ENCODE measurements at places on chromosomes 12 and 14.

DNA sequence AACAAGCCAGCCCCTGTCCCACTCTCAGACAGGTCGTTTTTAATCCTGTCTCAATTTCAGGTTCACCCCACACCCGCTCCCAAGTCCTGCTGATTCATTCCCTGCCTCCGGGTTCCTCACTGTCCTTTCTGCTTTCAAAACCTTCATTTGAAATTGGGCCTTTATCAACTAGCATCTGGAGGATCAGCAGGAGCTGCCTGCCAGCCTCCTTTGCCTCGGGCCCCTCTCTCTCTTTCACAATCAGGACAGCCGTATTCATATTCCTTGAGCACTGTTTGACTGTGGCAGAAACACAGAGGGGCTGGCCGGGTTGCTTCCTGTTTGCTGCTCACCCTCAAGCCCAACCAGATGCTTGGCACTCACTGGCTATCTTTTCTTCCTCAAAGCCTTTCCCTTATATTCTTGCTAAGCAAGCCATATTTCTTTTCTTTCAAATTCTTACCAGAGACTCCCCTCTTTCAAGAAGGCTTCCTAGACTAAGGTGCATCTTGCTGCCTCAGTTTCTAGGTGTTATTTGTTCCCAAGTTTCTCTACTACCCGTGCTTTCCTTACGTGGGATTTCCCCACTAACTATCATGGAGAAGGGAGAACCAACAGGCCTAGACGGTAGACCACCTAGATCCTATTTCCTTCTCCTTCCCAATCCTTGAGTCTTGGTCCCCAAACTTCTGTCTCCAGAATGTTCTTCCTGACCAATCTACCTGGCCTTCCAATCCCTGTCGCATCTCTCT is 3.0 kb downstream of the GALNT6 start:
- DNase-seq: no peak

DNA sequence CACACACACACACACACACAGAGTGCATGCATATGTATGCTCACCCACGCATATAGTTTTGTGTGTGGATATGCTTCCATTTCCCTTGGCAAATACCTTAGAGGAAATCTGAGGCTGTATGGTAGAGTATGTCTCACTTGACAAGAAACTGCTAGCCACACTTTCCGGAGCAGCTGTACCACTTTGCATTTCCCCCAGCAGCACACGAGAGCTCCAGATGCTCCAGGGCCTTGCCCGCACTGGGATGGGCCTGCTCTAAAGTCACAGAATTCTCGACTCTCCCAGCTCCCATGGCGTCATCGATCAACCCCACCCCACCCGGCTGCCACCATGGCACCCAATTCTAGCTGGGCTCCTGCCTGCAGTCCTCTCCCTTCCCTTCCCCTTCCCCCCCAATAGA is 21.9 kb downstream of the CLMN start:
- DNase-seq: no peak

DNA sequence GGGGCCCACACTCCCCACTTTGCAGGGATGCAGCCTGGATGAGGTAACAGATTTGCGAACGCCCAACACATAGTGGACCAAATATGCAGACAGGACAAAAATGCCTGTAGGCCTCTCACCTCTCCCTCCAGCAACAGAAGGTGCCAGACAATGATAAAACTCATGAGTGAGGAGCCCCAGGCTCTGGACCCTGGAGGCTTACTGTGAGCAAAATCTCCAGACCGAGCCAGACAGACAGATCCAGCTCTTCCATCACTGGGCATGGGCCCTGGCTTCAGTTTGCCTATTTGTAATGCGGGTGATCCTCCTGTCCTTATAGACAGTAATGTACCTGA is 42.3 kb downstream of the IRF2BPL start:
- DNase-seq: no peak

DNA sequence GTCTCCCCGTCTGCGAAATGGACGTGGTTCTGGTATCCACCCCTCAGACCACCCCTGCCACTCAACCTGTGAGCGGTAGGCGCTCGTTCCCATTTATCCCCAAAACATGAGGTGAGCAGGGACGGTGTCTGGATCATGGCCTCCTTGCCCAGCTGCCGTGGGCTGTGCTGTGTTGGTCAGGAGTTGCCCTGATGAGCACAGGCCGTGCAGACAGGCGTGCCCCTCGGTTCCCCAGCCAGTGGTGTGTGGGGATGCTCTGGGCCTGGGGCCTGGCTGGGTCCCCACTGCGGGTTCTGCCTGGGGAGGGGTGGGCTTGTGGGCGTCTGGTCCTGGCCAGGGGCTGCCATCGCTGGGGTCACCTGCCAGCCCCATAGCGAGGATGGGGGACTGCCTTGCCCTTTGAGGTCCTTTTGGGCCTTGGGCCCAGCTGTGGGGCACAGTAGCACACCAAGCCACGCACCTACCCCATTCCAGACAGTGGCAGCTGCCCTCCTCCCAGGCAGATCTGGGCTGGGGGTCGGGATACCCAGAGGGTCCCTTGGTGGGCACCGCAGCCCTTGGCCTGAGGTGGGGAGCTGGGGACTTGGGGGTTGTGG is 11.3 kb upstream of the PUS1 start:
- no peak for DNase-seq

- no peak for DNase-seq
Observed at GRCh38 chr12:93243689-93244513, 133.8 kb upstream of the NUDT4 start.

GRCh38 chr14:62181591-62181990 is 419.4 kb downstream of the SNAPC1 start:
- DNase-seq: no peak

GRCh38 chr12:100986595-100987547 is 192.3 kb downstream of the ANO4 start:
- DNase-seq: no peak

- DNase-seq: no peak
Observed at GRCh38 chr12:13205809-13206559, 9.5 kb downstream of the EMP1 start.

- DNase-seq: no peak
Observed at GRCh38 chr14:38592764-38593442, 337.0 kb upstream of the CLEC14A start.

- no peak for DNase-seq
Observed at GRCh38 chr14:104968153-104968527, 10.0 kb downstream of the AHNAK2 start.

DNA sequence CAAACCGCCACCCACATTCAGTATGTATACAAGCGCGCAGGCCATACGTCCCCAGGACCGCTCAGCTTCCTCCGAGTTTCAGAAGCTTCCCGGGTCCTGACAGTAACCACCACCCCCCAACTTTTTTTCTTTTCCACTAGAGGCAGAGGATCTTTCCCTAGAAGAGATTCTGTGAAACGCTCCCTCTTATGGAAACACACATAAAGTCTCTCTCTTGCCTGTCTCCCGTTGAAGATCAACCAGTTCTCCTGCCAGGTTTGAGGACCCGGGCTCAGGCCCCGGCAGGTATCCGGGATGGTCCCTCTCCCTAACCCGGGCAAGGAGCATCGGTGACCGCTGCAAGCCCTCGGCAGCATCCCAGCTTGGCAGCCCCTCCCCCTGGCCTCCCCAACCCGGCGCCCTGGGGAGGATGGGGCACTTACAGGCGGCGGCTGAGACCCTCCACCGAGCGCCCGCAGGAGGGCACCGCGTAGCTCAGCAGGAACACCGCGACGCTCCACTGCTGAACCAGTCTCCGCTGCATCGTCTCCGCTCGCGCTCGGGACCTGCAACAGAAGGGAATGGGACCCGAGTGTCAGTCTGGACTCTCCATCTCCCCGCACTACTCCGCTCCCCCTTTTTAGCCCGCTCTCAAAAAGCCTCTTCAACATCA is 3.4 kb downstream of the PTHLH start:
- DNase-seq: no peak

DNA sequence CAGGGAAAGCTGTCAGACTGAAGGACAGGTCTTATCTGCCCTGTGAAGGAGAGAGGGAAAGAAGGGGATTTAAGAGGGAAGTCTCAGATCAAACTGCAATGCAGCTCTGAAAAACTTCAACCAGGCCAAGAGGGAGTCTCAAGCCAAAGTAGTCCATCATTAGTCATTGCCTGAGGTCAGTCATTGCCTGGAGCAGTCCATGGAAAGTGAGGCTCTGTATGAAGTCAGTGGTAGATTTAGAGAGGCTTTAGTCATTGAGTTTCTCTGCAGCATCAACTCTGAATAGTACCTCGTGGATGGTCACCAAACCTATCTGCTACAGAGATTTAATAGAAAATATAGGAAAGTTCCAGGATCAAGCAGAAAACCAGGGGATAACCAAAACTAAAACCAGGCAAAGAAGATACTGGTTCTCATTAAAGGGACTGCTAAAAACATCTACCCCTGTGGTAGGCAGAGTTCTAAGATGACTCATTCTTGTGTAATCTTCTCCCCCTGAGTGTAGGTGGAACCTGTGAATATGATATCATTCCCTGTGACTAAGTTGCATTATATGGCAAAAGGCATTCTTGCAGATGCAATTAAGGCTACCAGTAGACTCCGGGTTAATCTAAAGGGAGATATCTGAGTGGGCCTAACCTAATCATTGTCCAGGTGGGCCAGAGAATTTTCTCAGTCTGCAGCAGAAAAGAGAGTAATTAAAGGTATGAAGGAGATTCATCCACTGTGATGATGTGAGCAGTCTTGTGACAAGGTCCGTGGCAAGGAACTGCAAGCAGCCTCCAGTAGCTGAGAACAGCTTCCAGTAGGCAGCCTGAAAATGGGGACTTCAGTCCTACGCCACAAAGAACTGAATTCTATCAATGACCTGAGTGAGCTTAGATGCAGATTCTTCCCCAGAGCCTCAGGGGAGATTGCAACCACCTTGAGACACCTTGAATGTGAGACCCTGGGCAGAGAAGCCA is 123.1 kb downstream of the GALC start:
- DNase-seq: no peak

DNA sequence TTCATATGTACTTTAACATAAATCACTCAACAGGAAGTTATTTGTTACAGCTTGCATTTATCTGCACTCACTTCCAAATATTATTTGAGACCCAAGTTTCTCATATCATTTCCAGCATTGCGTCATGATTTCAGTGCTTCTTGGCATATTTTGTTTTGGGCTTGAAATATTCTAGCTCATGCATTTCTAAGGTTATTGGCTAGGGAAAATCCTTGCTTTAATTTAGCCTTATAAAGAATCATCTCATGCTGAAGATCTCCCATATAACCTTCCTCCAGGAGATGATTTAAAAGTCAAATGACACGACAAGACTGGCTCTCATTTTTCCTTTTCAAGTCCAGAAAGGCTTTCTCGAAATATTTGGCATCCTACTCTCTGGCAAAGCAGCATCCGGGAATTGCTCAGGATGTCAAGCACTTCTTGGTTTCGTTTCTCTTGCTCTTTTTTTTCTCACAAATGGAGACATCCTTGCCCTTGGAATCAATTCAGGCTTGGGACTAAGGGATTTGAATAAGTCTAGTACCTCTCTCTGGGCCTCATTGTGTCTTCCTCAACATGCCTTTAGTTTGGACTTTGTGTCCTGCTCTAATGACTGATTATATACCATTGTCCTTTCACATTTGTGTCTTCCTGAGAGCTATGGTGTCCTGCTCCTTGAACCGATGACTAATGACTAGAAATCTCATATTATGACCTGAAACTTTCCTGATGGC is 295.0 kb downstream of the RMST start:
- no peak for DNase-seq

- DNase-seq: no peak
Observed at GRCh38 chr12:124021007-124021406, 48.0 kb downstream of the ZNF664 start.

DNA sequence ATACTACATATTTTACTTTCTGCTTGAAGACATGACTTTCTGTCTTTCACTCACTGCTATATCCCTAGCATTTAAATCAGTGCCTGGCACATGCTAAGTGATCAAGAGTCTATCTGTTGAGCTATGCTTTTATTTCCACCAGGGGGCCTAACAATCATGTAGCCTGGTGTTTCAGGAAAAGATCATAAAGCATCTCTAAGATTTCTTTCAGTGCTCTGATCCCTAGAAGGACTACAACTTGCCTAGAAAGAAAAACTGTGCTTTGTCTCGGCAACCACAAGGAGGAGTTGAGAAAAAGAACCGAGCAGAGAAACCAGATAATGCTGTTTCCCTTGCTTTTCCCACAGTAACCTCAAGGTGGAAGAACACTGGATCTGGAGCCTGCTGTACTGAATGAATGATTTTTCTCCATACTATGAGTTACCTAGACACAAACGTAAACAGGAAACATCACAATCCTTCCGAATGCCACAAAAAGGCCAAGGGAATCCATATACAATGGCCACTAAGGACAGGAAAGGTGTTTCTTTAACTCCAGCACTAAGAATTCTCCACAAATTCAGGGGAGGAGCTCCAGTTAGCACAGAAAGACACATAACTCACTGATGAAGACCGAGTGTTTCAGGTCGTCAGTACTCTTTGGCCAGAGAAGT is 1.2 kb downstream of the CRY1 start:
- peak; percentile 56 for DNase-seq

GRCh38 chr14:61179061-61179690 is 102.0 kb downstream of the TMEM30B start:
- no peak for DNase-seq

DNA sequence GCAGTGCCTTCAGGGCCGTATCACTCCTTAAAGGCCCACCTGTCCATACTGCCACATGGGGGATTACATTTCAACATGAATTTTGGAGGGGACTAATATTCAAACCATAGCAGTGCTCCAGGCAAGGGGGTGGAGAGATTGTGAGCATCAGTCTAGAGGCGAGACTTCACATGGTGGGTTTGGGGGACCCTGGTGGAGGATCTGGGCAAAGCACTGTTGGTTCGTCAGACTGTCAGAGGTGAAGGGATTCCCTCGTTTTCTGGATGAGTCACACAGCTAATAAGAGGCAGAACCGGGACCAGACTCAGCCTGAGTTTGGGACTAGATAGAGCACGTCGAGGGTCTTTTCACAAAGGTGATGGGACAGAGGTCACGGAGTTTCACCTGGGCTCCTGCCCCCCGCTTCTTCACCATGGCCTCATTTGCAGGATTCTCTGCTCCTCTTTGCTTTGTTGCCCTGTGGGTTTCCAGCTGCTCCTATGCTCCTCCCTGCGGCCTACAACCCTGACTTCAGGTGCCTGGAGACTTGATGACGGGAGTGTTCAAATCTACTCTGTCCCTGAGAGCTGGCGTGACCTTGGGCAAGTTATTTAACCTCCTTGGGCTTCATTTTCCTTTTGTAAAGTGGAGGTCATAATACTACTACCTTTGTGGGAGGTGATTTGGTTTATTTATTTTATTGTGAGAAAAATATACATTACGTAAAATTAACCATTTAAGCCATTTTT is 41.5 kb downstream of the TEAD4 start:
- no peak for DNase-seq

GRCh38 chr14:55814873-55815272 is 234.9 kb downstream of the KTN1 start:
- DNase-seq: no peak

GRCh38 chr14:70807898-70808415 is 1.4 kb downstream of the MAP3K9 start:
- no peak for DNase-seq

GRCh38 chr14:102824832-102825231 is 47.6 kb downstream of the TRAF3 start:
- DNase-seq: no peak
